HCEC 1CT (cell line): ENCODE measurements at places on chromosomes 16 and 17.

GRCh38 chr16:20906341-20907255 is 6.0 kb downstream of the LYRM1 start:
- DNase-seq: peak; percentile 91

DNA sequence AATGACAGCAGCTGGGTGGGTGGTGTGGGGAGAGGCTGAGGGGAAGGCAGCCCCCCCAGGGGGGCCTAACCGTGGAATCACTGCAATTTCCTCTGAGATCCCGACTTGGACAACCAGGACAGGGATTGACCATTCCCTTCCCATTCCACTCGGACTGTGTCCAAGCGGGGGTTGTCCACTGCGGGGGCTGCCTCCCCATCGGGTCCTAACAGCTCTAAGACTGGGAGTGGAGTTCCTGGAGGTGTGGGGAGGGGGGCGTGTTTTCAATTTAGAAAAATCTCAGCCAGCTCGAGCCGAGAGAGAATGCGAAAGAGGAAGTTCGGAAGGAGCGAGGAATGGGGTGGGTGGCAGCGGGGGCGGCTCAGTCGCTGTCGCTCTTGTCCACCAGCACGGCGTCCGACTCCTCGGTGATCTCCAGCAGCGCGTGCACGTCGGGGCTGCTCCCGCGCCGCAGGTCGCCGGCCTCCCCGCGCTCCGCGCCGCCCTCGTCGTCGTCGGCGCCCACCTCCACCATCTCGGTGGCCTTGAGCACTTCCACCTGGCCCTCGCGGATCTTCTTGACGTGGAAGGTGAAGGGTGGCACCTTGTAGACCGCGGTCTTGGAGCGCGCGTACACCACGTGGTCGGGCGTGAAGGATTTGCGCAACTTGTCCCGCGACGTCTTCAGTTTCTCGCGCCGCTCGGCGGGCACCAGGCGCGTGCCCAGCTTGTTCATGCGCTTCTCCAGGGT is 16.2 kb upstream of the STAT3 start:
- DNase-seq: no peak

DNA sequence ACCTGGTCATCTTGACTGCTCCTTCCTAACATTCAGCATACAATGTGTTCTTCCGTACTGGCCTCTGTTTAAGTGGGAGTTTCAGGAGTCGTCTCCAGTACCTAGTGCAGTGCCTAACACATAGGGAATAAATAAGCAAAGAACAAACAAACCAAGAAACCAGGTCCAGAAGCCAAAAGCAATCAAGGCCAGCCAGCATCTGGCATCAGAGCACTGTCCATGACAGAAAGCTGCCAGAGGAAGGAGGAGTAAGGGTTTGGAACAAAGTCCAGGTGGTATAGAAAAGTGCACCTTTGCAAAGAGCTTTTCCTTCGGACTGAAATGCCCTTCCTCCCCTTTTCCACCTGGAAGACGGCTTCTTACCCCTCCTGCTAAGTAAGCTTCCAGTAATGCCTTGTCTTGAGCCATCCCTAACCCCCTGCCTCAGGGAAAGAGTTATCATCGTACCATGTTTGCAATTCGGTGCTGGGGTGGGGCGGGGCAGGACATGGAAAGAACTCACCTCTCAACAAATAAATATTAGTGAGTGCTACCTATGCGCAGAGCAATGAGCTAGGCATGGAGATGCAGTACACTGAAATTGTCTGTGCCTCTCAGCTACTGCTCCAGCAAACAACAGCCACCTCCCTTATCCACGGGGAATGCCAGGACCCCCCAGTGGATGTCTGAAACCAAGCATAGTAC is 47.6 kb downstream of the C17orf67 start:
- no peak for DNase-seq

DNA sequence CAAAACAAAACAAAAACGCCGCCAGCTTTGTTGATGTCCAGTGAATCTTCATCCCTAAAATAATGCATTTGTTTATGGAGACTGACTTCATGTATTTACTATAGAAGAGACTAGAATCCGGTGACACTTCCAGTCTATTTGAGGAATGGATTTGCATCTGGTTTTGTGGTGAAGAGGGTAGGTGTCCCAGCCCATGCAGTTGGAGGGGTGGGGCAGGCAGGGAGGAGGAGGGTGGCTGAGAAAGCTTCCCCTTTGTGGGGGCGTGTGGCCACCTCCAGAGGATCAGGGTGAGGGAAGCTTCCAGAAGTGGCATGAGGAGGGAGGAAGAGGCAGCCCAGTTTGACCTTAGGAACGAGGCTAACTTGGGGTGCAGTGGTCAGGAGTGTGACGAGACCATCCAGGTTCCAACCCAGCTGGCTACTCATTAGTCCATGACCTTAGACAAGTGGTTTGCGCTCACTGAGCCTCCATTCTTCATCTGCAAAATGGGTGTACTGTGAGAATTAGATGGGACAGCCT is 69.5 kb downstream of the CMIP start:
- DNase-seq: no peak

DNA sequence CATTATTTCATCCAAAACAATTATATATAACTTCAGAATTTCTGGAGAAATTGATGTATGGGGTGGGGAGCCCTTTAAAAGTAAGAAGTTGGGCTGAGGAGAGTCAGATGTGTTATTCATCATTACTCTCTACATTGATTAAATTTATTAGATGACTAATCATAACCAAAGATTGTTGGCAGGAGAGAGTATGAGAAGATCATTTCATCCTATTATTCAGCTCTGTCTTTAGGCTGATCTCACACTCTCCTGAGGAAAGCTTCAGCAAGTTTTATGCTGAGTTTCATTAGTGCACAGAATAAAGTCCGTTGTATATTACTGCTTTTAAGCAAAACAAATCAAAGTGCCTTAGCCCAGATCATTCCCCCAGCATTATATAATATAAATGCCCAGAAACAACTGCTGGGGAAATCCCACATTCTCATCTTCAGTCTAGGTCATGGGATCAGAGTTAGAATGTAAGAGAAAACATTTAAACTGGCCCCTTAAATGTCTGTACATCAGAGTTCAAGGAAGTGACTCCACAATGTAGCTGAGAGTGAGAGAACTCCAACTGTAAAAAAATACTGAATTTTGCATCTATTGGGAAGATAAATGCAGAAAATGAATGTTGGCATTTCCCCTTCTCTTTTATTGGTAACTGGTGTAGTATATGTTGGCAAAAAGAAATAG is 130.1 kb upstream of the HLF start:
- DNase-seq: peak; percentile 35

GRCh38 chr17:3959295-3959899 is 4.8 kb downstream of the ATP2A3 start:
- DNase-seq: peak; percentile 42

GRCh38 chr16:13036600-13036999 is 135.2 kb downstream of the SHISA9 start:
- no peak for DNase-seq

- DNase-seq: no peak
Observed at GRCh38 chr17:28774206-28774605, 30.4 kb downstream of the TRAF4 start.

GRCh38 chr17:44556166-44556831 is 985 bp upstream of the FZD2 start:
- DNase-seq: peak; percentile 59

DNA sequence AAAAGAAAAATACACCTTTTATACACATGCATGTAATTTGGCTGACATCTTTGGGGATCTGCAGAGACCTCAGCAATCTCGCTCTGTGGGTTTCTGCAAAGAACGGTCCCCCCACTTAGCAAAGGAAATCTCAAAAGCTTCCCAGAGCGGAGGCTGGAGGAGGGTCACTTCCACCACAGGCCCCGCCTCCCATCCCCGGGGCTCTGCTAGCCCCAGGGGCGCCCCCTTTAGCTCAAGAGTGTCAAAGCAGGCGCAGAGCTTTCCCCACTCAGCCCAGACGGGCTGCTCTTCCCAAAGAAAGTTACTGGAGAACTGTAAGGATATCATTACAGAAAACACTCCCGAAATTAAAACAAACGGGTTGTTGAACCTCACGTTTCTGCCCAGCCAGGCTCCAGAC is 11.4 kb downstream of the SLC13A5 start:
- DNase-seq: no peak

GRCh38 chr17:2940352-2940751 is 123.1 kb downstream of the OR1D5 start:
- no peak for DNase-seq
